ENCODE measurements at places on chromosomes 6 and 20.

DNA sequence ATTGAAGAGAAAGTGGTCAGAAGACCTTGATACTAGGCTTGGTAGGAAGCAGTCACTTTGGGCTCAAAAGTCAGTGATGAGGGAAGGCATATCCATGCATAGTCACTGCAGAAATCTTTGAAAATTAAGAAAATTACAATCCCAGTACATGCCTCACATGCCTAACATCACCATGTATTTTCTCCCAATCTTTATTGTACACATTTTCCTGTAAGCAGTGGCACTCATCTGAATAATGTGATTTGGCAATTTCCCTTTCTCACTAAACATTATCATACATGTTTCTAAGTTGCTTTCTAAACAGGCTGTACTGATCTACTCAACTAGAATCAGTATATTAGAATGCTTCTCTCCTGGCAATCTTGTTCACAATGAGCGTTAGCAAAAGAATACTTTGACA, 280.7 kb upstream of the SUPT3H start:
- DNase-seq, result no peak

GRCh38 chr6:68915586-68915985, 280.5 kb downstream of the ADGRB3 start:
- DNase-seq, result no peak

- DNase-seq, result no peak
These were observed 1.9 kb downstream of the KATNA1 start for GRCh38 chr6:149646599-149646998.

GRCh38 chr6:82603871-82604270, 240.3 kb downstream of the TPBG start:
- DNase-seq, result no peak

- DNase-seq, result peak; percentile 76
These were observed 25.1 kb downstream of the MYBL2 start for GRCh38 chr20:43691928-43692524.

DNA sequence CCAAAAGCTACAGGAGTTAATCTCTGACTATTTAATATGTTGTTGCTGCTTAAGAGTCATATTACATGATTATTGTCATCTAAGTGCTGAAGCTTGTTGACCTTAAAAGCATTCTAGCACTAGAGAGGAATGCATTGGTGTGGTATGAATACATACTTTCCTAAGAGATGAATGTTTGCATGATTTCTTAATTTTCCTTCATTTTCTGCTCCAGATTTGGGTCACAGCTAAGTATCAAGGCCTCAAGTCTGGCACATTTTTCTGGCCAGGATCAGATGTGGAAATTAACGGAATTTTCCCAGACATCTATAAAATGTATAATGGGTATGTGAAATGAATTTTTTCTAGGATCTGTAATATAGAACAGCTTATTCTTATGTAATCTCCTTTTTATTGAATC, 53.6 kb downstream of the ENPP1 start:
- DNase-seq, result no peak

GRCh38 chr6:73699676-73700459, 3.9 kb downstream of the CD109 start:
- DNase-seq, result no peak

DNA sequence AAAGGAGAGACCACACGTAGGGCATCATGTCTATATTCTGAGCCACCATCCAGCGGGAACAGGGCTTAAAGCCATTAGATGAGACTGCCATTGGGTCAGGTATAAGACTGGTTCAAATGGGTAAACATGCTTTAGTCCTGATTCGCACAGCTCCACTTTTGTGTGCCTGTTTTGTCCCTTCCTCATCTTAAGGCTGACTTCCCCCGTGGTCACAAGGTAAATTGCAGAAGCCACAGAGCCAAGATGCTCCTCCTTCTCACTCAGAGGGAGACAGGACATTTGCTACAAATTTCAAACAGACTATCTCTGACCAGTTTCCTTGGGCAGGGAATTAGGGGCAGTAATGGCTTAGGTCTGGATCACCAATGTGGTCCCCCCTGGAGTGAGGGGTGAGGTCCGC, 11.4 kb upstream of the IFNGR1 start:
- DNase-seq, result no peak
